ENCODE measurements at places on chromosomes 7 and 10.

DNA sequence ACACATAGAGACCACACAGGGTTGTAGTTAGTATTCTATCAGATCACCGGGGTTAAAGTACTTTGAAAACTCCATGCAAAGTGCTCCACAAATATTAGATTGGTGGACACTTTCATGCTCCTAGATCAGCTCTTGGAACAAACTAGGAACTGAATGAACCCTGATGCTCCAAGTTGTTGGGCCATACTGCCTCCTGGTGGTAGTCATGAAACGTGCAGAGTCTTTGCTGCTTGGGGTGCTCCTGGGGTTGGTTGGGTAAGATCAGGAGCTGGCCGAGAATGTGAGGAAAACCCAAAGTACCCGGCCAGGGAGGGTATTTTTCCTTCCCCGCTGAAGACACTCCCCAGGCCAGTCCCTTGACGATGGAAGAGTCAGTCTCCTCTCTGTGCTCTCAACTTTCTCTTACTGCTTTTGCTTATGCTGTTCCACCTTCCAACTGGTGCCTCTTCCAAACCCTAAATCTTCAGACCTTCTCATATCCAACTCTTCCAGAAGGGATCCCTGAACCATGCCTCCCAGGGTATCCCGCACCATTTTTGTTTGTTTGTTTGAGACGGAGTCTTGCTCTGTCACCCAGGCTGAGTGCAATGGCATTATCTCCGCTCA is 918 bp upstream of the RPEL1 start:
- peak; percentile 69 for DNase-seq
- H3K36me3 ChIP-seq = no peaks in the 10 kb centered on the region
- no peaks in the 10 kb centered on the region for H3K27me3 ChIP-seq
- no peaks in the 10 kb centered on the region for H3K4me1 ChIP-seq
- H3K27ac ChIP-seq = no peak overlapping the region
- H3K4me3 ChIP-seq = no peak overlapping the region

DNA sequence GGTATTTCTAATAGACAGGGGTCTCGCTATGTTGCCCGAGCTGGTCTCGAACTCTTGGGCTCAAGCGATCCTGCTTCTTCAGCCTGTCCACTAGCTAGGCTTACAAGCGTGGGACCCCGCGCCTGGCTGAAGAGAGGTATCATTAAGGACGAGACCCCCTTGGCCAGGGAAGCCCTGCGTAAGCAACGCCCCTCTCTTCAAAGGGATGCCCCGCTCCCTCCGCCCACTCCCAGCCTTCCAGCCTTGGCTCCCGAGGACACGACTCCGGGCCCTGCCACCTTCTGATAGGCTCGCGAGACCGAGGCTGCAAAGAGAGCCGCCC is 220 bp upstream of the ZKSCAN5 start:
- peak overlapping the region; percentile 98 for H3K27ac ChIP-seq
- H3K4me1 ChIP-seq = peaks cover 21% of the 10 kb centered on the region
- H3K27me3 ChIP-seq = no peaks in the 10 kb centered on the region
- H3K36me3 ChIP-seq = no peaks in the 10 kb centered on the region
- DNase-seq = no peak

DNA sequence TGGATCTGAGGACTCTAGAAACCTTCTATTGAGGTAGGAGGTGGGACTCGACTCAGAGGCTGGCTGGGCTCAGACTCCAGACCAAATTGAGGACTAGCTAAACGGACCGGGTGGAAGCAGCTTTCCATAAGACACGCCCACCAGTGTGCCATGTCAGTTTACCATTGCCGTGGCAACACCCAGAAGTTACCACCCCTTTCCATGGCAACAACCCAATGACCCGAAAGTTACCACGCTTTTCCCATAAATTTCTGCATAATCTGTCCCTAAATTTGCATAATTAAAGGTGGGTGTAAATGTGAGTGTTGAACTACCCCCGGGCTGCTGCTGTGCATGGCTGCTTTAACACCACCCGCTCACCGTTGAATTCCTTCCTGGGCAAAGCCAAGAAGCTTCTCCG is 58.9 kb downstream of the MICALL2 start:
- H3K4me3 ChIP-seq = no peak overlapping the region
- no peaks in the 10 kb centered on the region for H3K27me3 ChIP-seq
- DNase-seq = no peak
- H3K27ac ChIP-seq = no peak overlapping the region
- H3K4me1 ChIP-seq = no peaks in the 10 kb centered on the region

DNA sequence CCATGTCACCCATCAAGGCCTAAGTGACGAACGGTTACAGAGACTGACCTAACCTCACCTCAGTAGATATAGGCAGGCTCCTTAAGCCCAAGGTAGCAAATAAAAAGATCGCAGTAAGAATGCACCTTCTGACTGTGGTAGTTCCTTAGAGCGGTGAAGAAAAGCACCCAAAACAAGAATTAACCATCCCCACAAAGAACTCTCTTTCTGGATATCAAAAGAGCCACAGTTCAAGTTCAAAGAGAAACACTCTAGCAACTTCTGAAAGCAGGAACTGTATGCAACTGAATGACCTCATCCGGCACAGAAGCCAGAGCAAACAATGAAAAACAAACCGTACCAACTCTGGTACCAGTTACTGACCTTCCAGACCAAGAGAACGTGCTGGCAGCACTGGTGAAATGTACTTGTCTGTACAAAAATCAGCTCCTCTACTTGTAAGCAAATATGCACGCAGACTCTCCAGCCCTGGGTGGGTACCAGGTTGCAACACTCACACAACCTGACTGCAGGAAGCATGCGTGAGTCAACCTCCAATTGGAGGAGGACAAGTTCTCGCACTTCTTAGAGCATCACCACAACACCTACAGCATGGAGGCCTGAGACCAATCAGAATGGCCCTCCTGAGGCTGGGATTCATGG is 202.7 kb downstream of the FAM107B start:
- no peaks in the 10 kb centered on the region for H3K36me3 ChIP-seq
- H3K27ac ChIP-seq = peak overlapping the region; percentile 82

DNA sequence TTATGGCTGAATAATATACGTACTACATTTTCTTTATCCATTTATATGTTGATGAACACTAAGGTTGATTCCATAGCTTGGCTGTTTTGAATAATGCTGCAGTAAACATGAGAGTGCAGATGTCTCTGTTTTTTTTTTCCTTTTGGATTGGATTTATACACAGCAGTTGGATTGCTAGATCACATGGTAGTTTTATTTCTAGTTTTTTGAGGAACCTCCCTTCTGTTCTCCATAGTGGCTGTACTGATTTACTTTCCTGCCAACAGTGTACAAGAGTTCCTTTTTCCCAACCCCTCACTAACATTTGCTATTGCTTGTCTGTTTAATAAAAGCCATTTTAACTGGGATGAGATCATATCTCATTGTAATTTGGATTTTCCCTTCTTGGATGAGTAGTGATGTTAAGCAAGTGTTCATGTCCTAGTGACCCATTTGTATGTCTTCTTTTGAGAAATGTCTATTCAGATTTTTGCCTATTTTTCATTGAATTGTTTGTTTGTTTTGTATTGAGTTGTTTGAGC is 36.0 kb downstream of the ABCA13 start:
- no peak overlapping the region for H3K27ac ChIP-seq
- DNase-seq = no peak
- no peaks in the 10 kb centered on the region for H3K27me3 ChIP-seq
- no peak overlapping the region for H3K4me3 ChIP-seq
- H3K4me1 ChIP-seq = no peaks in the 10 kb centered on the region
- H3K36me3 ChIP-seq = no peaks in the 10 kb centered on the region

DNA sequence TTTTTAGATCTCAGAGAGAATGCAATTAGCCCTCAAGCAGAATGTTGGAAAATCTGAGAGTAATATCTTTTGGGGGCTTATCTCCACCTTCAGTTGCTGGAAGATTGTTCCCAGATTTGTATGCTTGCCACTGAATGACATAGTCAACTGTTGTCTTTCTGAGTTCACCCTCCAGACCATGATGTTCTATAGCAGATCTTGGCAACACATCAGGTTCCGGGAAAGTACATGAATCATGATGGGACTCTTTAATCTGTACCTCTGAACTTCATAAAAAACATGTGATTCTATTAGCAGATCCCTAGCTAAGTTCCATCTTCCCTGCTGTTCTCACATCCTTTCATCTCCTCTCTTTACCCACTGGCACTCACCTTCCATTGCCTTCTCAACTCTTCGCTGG is 68.9 kb downstream of the PLCE1 start:
- no peaks in the 10 kb centered on the region for H3K36me3 ChIP-seq
- peaks cover 7% of the 10 kb centered on the region for H3K4me1 ChIP-seq
- no peak overlapping the region for H3K4me3 ChIP-seq
- no peak for DNase-seq

DNA sequence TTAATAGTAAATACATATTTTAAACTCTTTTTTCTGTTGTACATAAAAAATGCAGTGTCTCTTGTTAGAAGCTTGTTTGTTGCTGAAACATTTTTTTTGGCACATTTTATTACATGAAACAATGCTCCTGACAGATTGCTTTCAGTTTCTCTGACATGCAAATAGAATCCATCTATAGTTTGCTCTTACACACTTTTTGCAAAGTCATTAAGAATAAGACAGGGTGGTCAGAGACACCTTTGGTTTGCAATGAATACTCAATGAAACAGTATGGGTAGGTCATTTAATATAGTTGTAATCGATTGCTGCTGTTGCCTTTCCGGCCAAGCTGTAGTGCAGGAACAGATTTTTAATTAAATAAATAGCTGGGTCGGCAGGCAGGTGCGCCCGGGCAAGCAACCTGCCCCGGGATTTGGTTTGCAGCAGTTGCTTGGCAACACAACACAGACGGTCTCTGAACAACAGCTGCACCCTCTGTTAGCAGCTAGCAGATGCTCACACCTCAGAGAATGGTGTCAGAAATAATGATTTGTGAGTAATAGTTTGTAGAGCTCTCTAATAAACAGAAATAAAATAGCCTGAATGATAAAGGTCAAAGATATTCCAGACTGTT is 115.7 kb upstream of the CACNA2D1 start:
- no peaks in the 10 kb centered on the region for H3K36me3 ChIP-seq
- DNase-seq = no peak
- no peak overlapping the region for H3K4me3 ChIP-seq
- H3K27ac ChIP-seq = no peak overlapping the region

- no peaks in the 10 kb centered on the region for H3K27me3 ChIP-seq
- DNase-seq = no peak
- H3K4me3 ChIP-seq = peak overlapping the region; percentile 54
- H3K27ac ChIP-seq = peak overlapping the region; percentile 95
Measured at GRCh38 chr10:14837003-14837756, 657 bp downstream of the CDNF start.

- no peaks in the 10 kb centered on the region for H3K36me3 ChIP-seq
- no peak overlapping the region for H3K4me3 ChIP-seq
- no peak overlapping the region for H3K27ac ChIP-seq
- no peak for DNase-seq
- no peaks in the 10 kb centered on the region for H3K27me3 ChIP-seq
Measured at GRCh38 chr7:70884440-70884764, 247.5 kb upstream of the GALNT17 start.

GRCh38 chr7:2511769-2512168 is 7.8 kb upstream of the LFNG start:
- no peak overlapping the region for H3K4me3 ChIP-seq
- no peaks in the 10 kb centered on the region for H3K36me3 ChIP-seq
- no peaks in the 10 kb centered on the region for H3K27me3 ChIP-seq
- DNase-seq = no peak
- H3K27ac ChIP-seq = peak overlapping the region; percentile 59

- no peaks in the 10 kb centered on the region for H3K27me3 ChIP-seq
- H3K36me3 ChIP-seq = no peaks in the 10 kb centered on the region
- H3K4me1 ChIP-seq = no peaks in the 10 kb centered on the region
- H3K4me3 ChIP-seq = no peak overlapping the region
- no peak for DNase-seq
Measured at GRCh38 chr7:127258111-127258510, 5.4 kb upstream of the GRM8 start.

DNA sequence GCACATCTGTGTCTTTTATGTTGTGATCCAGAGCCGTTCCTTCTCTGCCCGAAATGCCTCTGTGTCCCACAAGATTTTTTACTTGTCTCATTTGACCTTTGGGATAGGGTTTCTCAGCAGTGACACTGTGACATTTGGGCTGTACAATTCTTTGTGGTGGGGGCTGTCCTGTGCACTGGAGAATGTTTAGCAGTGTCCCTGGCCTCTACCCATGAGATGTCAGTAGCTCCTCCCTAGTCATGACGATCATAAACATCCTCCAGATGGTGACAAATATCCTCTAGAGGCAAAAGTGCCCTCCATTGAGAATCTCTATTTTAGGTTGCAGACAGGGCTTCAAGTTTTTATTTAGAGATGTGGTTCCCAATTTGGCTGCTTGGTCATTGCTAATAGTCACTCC is 91.3 kb downstream of the PPP1R17 start:
- no peak overlapping the region for H3K27ac ChIP-seq
- no peaks in the 10 kb centered on the region for H3K27me3 ChIP-seq
- H3K4me1 ChIP-seq = no peaks in the 10 kb centered on the region
- no peak for DNase-seq
- H3K4me3 ChIP-seq = no peak overlapping the region

- no peaks in the 10 kb centered on the region for H3K4me1 ChIP-seq
- no peak overlapping the region for H3K4me3 ChIP-seq
- H3K27me3 ChIP-seq = no peaks in the 10 kb centered on the region
- DNase-seq = no peak
- no peaks in the 10 kb centered on the region for H3K36me3 ChIP-seq
Measured at GRCh38 chr10:127391875-127392274, 157.2 kb upstream of the NPS start.
